ENCODE measurements at places on chromosomes 12 and 14.

DNA sequence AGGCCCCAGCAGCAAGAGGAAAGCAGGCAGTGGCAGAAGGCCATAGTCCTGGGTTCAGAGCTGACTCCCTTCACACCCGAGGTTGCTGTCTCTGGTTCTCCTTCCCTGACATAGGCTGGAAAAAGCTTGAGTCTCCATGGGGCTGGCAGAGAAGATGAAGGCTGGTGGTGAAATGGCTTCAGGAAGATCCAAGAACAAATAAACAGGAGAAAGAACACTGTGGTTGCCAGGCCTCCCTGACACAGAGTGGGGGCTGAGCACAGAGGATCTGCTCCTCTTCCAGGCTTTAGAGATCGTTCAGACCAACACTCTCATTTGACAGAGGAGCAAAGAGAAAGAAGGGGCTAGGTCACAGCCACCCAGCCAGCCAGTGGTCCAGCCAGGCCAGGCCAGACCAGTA, 14.3 kb downstream of the HDAC7 start:
- no peak for DNase-seq

DNA sequence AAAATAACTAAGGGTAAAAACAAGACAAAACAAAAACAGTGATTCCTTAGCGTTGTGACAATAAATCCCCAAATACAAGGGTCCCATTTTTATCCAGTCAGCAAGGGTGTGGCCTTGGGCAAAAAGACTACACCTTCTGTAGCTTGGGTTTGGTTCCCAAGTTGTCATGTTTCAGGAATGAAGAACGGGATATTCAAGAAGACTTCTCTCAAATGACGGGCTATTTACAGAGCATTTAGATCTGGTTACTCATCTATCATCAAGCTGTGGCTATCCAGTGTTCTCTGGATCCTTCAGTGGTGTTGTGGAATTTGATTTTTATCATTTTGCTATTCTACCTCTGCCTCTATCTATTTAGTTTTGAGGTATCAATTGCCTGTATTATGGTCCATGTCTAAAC, 219.7 kb downstream of the SLC25A21 start:
- DNase-seq: no peak

DNA sequence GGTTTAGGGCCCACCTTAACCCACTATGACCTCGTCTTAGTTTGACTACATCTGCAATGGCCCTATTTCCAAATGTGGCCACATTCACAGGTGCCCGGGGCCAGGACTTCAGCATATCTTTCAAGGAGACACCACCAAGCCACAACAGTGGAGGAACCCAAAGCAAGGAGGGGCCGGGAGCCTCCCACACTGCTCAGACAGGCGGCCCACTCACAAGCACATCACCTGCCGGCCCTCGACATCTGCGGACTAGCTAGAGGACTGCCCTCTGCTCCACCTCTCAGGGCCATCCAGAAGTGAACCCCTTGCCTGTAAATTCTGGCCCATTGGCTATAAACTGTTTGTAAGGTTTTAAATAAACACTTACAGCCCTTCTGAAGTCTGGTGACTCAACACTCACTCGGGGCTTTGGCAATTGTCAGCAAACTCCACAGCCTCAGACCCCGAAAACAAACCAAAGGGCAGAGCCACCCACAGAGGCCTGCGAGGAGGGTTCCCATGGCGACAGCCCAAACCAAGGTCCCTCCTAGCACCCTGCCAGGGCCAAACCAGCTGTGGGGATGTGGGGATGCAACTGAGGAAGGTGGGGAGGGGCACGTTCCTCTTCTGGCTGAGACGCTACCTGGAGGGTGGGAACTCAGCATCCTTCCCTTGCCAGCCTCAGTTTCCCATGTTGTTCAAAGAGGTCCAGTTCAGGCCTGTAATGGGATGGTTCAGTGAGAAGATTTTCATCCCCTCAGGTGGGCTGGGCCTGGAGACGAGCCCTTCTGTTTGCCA, 95.8 kb downstream of the DICER1 start:
- DNase-seq: no peak

GRCh38 chr12:12784911-12785814, at the start of gene APOLD1:
APOLD1 (plus strand) TSS chr12:12785659; CDS start chr12:12785692, 33 bp downstream.
- DNase-seq: no peak

DNA sequence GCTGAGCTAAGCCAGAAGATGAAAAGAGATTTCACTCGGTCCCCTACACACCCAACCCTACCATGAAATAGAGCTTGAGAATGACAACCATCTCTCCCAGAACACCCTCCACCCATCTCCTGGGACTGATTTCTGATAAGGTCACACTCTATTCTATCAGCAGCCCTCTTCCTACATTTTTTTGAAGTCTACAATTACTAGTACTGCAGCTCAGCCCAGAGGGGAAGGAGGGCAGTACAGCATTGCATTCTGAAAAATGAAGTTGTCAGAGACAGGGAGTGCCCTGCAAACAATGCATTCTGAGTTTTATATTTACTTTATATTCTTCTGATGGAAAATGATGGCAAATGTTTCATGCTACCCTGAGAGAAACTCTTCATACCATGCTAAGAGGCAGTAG, 318.5 kb downstream of the BCAT1 start:
- no peak for DNase-seq

GRCh38 chr14:22748631-22749068, 17.8 kb upstream of the OXA1L start:
- no peak for DNase-seq

- DNase-seq: no peak
Observed at GRCh38 chr14:31920989-31921650, 156.0 kb upstream of the ARHGAP5 start.

DNA sequence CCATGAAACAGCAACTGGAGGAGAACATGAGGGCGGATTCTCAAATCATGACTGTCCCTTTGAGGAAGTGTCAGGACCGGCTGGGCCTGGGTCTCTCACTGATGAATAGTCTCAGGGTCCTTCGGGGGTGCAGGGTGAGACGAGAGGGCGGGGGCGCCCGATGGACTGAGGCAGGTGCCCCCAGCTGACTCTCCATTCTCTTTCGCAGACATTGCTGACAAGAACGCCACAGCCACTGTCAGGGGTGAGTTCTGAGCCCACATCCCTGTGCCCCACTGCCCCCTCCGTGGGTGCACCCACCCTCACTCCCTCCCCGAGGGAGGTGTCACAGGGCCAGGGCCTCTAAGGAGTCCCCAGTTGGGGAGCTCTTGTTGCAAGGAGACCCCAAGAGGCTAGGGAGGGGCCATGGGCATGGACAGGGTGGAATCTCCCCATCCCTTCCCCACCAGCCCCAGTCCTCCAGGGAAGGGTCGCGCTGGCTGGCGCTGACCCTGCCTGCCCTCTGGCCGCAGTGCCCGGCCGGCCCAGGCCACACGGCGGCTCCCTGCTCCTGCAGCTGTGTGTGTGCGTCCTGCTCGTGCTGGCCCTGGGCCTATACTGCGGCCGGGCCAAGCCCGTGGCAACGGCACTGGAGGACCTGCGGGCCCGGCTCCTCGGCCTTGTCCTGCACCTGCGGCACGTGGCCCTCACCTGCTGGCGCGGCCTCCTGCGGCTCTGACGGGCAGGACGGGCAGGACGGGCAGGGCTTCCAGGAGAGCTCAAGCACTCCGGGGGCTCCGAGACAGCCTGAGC, 8.7 kb downstream of the C14orf180 start:
- no peak for DNase-seq

GRCh38 chr12:31737345-31737744, 8.5 kb upstream of the AMN1 start:
- DNase-seq: no peak

- DNase-seq: no peak
Observed at GRCh38 chr14:81031488-81031887, 76.1 kb downstream of the TSHR start.

DNA sequence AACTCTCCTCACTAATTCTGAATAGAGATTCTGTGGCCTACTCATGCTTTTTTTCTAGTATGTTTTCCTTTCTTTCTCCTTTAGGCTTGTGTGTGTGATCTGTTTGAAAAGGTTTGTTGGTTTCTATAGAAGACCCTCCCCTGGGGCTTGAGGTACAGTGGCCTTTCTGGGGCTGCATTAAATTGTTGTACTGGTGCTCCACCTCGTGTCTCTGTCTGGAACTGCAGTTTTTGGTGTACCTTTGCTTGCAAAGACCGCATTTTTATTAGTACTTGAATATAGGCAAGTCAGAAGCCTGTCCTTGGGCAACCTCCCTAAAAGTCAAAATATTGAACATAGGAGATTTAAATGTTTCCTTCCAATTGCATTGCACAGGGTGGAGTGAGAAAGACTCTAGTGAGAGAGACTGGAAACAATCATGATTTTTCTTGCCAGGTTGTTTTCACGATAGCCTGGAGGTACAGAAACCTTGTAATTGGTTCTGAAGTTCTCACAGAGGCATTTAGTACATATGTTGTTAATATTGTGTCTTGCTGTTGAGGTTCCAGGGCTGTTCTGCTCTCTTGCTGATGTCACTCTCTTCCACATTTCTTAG, 39.0 kb downstream of the SLCO1B1 start:
- no peak for DNase-seq

GRCh38 chr14:54354096-54354495, 42.7 kb upstream of the CDKN3 start:
- no peak for DNase-seq

GRCh38 chr12:108191938-108192337, 62.9 kb downstream of the WSCD2 start:
- no peak for DNase-seq

GRCh38 chr14:55328317-55328716, 57.1 kb downstream of the FBXO34 start:
- no peak for DNase-seq

DNA sequence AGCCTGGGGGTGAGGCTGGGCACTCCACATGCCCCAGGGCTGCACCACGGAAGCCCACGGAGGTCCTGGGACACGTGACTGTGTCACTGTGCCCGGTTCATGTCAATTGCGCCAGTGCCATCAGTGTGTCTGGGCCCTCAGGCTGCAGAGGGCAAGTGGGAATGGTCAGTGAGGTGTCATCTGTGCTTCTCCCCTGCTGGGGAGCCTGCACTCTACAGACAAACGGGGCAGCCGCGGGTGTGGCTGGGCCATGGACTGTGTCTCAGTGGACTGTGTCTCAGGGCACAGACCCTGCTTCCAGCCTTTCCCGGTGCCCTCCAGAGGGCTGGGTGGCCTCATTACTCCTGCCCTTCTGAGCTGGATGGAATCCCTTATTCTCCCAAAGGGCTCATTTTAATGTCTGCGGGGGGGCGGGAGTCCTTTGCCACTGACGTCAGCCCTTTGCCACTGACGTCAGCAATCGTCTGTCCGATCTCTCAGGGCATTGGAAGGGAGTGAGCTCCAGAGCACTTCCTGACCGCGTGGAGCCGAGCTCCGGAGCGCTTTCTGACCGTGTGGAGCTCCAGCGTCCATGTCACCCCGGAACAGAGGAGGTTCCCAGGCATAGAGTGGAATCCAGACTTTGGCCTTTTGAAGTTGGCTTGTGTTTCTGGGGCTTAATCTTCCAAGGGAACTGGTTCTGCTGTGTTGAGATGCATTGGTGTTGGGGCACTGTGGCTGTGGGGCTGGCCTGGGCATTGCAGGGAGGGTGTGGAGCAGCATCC, 72.4 kb downstream of the ADGRD1 start:
- DNase-seq: no peak

DNA sequence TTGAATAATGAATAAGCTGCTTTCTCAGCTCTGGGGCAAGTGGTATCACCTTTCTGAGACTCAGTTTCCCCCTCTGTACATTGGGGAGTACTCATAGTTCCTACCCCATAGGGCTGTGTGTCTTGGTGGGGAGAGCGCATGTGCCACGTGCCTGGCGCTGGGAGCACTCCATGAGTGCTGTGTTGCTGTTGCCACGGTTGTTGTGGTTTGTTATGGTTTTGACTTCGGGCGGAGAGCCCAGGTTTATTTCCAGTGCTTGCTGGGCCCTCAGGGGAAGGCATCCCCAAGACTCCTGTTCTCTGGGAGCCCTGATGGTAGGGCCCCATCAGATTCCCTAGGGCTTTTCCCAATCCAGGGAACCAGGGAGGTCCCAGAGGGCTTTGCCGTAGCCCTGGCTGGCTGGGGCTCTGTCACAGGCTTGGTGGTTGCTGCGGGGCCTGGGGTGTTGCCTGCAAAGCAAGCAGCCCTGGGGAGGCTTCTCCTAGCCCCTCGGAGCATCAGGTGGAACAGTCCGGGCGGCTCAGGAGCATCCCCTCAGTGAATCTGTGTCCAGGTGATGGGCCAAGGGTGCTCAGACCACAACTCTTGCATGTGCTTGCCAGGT, 18.6 kb downstream of the SH2B3 start:
- no peak for DNase-seq

- DNase-seq: no peak
Observed at GRCh38 chr12:12481631-12482030, 81.0 kb downstream of the DUSP16 start.

DNA sequence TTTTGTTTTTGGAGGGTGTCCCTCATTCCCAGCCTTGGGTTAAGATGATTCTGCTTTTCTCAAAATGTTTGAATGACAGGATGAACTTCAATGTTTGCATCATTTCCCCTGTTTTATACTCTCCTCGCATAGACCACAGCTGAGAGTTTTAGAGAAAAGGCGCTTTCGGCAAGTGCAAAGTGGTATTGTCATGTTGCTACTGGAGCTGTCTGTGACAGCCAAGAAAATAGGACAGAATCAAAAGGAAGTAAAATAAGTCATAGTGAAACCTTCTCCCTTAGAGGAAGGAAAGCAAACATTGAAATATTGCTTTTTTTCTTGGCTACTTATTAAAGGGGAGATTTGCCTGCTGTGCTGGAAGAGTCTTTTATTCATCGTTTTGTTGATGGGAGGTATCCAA, 33.5 kb upstream of the ARHGAP5 start:
- DNase-seq: no peak

DNA sequence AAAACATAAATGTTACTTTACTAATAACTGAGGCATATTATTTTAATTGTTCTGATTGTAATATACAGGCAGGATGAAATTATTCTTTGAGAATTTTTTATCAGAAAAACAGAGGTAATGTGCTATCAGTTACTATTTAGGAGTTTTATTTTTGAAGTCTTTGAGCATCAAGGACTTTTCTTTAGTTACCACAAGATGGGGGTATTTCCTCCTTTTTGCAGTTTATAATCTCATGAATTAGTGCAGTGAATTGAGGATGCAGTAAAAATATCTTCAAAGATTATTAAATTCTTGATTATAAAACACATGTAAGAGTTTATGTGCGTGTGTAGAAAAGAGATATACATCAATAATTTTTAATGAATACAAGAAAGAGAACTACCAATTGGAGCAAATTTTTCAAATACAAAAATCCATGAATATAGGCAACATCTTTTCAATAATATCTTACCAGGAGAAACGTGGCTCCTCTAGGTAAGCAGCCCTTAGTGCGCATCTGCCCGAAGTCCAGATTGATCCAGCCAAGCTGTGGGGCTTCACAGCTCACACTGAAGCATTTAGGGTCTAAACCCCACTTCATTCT, 71.6 kb downstream of the ERGIC2 start:
- DNase-seq: no peak

- no peak for DNase-seq
Observed at GRCh38 chr14:75295061-75295461, 16.4 kb downstream of the FOS start.

- no peak for DNase-seq
Observed at GRCh38 chr12:6295094-6295811, 15.2 kb upstream of the PLEKHG6 start.

GRCh38 chr14:51251486-51251885, 11.4 kb downstream of the TMX1 start:
- no peak for DNase-seq

Measured in DMS 273 treated with DMSO at 0.1 percent for 48 hours (cell line).